Mesothelial cell of epicardium (in vitro differentiated cells): ENCODE measurements at places on chromosomes 6 and 20. TPM values are rescaled to one million over a fixed set of nuclear protein-coding genes. Genes with fewer than 3 reads are reported as not detected.
A peak's percentile ranks its signal among the peaks of the same experiment; 100 is the strongest.

DNA sequence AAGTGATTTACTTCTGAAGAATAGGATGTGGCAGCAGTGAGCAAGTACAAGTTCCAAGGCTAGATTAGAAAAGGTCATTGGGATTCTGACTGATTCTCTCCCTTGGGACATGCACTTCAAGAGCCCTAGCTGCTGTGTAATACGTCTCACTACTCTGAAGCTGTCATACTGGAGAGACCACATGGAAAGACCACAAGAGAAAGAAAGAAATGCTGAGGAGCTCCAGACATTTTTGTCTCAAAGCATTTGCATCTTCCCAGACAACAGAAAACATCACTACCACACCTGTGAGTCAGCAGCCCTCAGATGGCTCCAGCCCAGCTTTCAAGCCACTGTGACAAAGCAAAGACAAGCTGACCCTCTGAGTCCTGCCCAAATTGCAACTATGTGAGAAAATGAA, 20.7 kb downstream of the TENT5A start:
- no peak overlapping the region for H3K27ac ChIP-seq
- H3K4me3 ChIP-seq, result no peak overlapping the region
- no peaks in the 10 kb centered on the region for H3K4me1 ChIP-seq
- no peak for DNase-seq

DNA sequence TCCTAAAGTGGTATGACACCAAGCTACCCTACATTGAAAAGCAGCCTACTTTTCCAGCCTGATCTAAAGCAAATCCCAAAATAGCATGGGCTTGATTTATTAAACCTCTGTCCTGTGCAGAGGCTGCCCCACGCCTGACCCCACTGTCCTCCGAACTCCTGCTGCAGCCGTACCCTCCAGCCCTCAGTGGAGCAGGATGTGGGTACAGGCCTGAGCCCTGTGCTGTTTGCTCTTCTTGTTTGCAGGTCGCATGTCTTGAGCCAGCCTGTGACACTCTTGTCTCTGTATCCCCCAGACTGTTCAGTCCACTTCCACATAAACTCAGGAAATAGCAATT, 61.2 kb downstream of the RPP40 start:
- peaks cover 21% of the 10 kb centered on the region for H3K36me3 ChIP-seq
- H3K27ac ChIP-seq, result peak overlapping the region; percentile 87
- H3K4me3 ChIP-seq, result no peak overlapping the region
- H3K27me3 ChIP-seq, result no peaks in the 10 kb centered on the region
- DNase-seq, result no peak

GRCh38 chr6:25354078-25354932, 75.1 kb downstream of the CARMIL1 start:
- H3K27ac ChIP-seq, result no peak overlapping the region
- H3K36me3 ChIP-seq, result no peaks in the 10 kb centered on the region
- no peak overlapping the region for H3K4me3 ChIP-seq
- H3K27me3 ChIP-seq, result no peaks in the 10 kb centered on the region
- peaks cover 21% of the 10 kb centered on the region for H3K4me1 ChIP-seq

- no peaks in the 10 kb centered on the region for H3K27me3 ChIP-seq
- peak overlapping the region; percentile 81 for H3K27ac ChIP-seq
- no peaks in the 10 kb centered on the region for H3K36me3 ChIP-seq
- DNase-seq, result no peak
- H3K4me1 ChIP-seq, result peaks cover 69% of the 10 kb centered on the region
- no peak overlapping the region for H3K4me3 ChIP-seq
Measured at GRCh38 chr6:45609141-45609638, 231.5 kb upstream of the SUPT3H start.

DNA sequence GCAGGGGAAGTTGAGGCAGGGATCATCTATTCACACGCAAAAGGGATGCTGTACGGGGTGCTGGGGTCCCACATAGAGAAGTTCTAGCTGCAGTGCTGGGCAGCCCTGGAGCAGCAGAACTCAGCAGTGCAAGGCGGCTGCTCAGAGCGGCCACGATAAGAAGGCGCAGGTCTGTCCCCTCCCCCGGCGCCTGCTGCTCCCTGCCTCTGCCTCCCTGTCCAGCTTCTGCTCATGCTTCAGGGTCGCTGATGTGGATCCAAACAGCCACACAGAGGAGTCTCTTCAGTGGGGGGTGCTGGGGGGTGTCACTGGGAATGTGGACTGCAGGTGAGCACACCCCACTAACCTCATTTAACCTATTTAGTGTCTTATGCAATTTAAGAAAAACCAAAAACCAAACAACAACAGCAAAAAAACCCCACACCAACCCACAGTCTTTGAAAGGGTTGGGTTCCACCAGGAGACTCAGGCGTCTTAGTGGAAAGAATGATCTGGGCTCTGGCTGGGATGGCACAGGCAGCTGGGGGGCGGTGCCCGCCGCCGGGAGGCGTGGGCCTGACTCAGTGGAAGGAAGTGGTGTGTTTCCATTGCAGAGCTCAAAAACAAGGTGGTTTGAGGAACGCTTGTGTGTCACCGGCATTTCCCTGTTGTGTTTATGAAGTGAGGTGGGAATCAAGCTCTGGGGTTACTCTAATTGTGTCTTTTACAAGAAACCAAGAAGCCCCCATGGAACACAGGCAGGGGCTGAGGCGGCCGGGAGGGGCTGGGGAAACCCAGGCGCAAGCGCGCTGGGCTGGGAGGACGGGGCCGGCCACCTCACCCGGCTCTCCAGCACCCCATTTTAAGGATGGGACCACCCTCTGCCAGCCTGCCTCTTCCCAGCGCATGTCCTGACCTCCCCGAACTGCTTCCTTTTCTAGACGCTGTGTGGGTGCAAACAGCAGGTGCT, 55.1 kb downstream of the IRF4 start:
- no peak overlapping the region for H3K27ac ChIP-seq
- H3K27me3 ChIP-seq, result peaks cover 27% of the 10 kb centered on the region
- DNase-seq, result no peak
- H3K36me3 ChIP-seq, result no peaks in the 10 kb centered on the region

GRCh38 chr6:25312034-25312620, 33.0 kb downstream of the CARMIL1 start:
- no peak for DNase-seq
- peak overlapping the region; percentile 73 for H3K27ac ChIP-seq
- no peaks in the 10 kb centered on the region for H3K36me3 ChIP-seq
- H3K27me3 ChIP-seq, result no peaks in the 10 kb centered on the region
- peaks cover 24% of the 10 kb centered on the region for H3K4me1 ChIP-seq

DNA sequence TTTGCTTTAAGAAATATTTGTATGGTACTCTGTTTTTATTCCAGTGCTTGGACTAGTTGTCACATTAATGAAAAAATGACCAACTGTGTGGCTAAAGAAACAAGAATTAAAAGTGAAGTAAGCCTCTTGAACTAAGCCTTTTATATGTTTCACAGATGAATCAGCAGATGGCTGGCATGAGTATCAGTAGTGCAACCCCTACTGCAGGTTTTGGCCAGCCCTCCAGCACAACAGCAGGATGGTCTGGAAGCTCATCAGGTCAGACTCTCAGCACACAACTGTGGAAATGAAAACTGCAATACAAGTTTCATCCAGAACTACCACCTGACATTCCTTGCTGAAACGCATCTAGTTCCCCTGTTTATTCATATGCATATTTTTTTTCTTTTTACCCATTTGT, 96.8 kb downstream of the B3GAT2 start:
- H3K36me3 ChIP-seq, result peaks cover 8% of the 10 kb centered on the region
- DNase-seq, result no peak
- H3K27ac ChIP-seq, result no peak overlapping the region
- no peaks in the 10 kb centered on the region for H3K4me1 ChIP-seq
- H3K4me3 ChIP-seq, result no peak overlapping the region

DNA sequence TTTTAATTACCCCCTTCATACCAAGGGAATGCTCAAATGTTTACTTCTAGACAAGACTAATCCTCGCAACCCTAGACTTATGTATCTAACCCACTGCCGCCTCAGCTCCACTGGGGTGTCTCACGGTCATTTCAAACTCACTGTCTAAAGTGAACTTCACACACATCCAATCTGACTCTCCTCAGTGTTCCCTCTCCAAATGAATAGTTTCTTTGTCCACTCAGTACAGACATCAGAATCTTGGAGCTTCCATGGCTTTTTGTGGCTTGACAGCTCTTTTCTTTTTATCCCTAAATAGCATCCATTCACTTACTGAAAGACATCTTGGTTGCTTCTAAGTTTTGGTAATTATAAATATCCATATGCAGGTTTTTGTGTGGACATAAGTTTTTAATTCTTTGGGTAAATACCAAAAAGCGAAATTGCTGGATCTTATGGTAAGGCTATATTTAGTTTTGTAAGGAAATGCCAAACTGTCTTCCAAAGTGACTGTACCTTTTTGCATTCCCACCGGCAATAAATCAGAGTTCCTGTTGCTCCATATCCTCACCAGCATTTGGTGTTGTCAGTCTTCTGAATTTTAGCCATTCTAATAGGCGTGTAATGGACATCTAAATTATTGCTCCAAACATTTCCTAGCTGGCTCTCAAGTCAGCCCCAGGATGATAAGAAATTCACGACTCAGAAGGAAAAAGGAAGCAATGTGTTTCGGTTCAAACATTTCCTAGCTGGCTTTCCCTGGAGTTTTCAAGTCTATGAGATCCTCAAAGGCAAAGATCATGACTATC, 73.1 kb downstream of the DNAAF9 start:
- no peak overlapping the region for H3K4me3 ChIP-seq
- H3K4me1 ChIP-seq, result no peaks in the 10 kb centered on the region
- H3K27ac ChIP-seq, result no peak overlapping the region
- no peak for DNase-seq

DNA sequence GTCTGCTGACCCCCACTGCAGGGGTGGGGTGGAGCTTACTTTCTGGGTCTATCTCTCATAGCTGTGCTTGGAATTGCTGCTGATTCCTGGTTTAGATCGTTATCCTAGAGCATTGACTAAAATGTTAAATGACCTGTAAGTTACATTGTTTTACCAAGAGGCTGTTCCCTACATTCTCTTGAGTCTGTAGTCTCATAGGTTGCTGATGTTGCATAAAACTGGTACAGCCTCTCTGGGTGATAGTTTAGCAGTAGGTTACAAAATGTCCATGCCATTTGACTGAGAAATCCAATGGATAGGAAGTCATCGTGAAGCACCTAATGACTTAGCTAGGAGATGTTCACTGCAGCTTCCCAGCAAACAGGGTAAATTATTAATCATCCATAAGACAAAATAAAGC, 62.4 kb downstream of the TPD52L1 start:
- no peaks in the 10 kb centered on the region for H3K27me3 ChIP-seq
- H3K36me3 ChIP-seq, result no peaks in the 10 kb centered on the region
- H3K27ac ChIP-seq, result peak overlapping the region; percentile 36
- no peak for DNase-seq

- peaks cover 11% of the 10 kb centered on the region for H3K36me3 ChIP-seq
- DNase-seq, result no peak
- H3K27me3 ChIP-seq, result no peaks in the 10 kb centered on the region
- H3K4me3 ChIP-seq, result peak overlapping the region; percentile 94
- peaks cover 63% of the 10 kb centered on the region for H3K4me1 ChIP-seq
- peak overlapping the region; percentile 98 for H3K27ac ChIP-seq
Measured at GRCh38 chr6:116280161-116280932, 617 bp upstream of the TSPYL1 start.

Gene SLC12A5
- 6.9 to 9.1 TPM (median 7.7 TPM) in 3 replicates for total RNA-seq

Gene EEF1A2
- total RNA-seq, result 14.4 to 15.6 TPM (median 14.6 TPM) in 3 replicates

Gene TP53TG5
- 0.47 to 0.69 TPM in 2 of 3 replicates, not detected in the other for total RNA-seq

Gene STX7
- 46.9 to 48.1 TPM (median 47.9 TPM) in 3 replicates for total RNA-seq

Gene DSE
- total RNA-seq, result 69.6 to 73.3 TPM (median 70.7 TPM) in 3 replicates

Gene GATA5
- total RNA-seq, result 26.0 to 30.0 TPM (median 27.5 TPM) in 3 replicates
